ENCODE measurements at places on chromosomes 2 and 18.
A peak's percentile ranks its signal among the peaks of the same experiment; 100 is the strongest.

DNA sequence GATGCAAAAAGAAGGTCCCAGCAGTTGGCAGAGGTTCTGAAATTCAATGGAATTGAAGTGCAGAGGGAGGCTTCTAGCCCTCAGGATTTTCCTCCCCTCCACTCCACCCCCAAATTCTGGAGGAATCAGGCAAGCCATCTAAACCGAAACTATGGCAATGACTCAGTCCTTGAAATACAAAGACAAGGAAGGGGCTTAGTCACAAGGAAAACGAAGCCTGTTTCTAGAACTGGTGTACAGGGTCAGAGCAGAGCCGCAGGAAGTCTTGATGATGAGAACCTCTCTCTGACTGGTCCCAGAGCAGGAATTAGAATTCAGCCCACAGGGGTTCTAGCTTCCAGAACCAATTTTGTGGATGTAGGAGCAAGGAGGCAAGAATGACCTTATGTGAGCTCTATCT is 111.7 kb upstream of the SCN1A start:
- no peak for DNase-seq

DNA sequence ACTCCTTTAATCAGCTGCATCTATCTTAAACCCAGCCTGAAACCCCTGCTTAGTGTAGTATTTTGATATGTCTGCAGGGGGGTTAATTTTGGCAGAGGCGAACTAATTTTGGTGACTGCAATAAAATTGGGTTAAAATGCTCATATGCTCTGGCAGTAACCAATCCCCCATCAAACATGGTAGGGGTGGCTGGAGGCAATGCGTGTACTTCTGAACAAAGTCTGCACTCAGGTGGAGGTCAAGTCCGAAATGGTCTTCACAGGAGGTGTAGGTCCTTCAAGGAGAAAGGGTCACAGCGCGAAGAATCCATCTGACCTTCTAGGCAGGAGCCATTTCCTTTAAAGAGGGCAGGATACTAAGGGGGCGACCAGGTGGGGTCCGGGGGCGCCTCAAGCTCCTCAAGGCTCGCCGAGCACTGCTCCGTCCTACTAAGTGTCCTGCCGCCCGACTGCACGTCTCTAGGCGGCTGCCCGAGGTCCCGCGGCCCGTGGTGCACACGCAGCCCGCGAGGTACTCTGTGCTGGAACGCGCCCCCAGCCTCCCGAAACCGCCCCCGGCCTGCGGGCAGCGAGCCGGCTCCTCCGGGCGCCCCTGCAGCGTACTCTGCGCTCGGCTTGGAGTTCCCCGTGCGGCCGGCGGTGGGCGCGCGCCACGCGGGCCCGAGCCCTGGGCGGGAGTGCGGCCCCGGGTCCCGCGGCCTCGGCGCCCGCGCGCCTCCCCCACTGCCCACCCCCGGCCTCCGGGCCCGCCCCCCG is 1.7 kb upstream of the LDLRAD4 start:
- peak; percentile 67 for DNase-seq

GRCh38 chr2:206443735-206444527 is 599 bp downstream of the ADAM23 start:
- DNase-seq: peak; percentile 20

GRCh38 chr2:186949726-186950256 is 100.8 kb upstream of the ZSWIM2 start:
- DNase-seq: no peak

- no peak for DNase-seq
Observed at GRCh38 chr2:41413813-41414485, 633.9 kb upstream of the PKDCC start.

Data from stimulated activated naive CD8-positive, alpha-beta T cell treated with anti-CD3 and anti-CD28 coated beads, Interleukin-15, Interleukin-2, amounts not matched to agents 100 U/mL and 50 U/mL, for 24 hours (primary cell).